ENCODE measurements at places on chromosomes 7 and 10. TPM values are rescaled to one million over a fixed set of nuclear protein-coding genes. Genes with fewer than 3 reads are reported as not detected.

The ATOH7 gene
- polyA plus RNA-seq, result not detected

DNA sequence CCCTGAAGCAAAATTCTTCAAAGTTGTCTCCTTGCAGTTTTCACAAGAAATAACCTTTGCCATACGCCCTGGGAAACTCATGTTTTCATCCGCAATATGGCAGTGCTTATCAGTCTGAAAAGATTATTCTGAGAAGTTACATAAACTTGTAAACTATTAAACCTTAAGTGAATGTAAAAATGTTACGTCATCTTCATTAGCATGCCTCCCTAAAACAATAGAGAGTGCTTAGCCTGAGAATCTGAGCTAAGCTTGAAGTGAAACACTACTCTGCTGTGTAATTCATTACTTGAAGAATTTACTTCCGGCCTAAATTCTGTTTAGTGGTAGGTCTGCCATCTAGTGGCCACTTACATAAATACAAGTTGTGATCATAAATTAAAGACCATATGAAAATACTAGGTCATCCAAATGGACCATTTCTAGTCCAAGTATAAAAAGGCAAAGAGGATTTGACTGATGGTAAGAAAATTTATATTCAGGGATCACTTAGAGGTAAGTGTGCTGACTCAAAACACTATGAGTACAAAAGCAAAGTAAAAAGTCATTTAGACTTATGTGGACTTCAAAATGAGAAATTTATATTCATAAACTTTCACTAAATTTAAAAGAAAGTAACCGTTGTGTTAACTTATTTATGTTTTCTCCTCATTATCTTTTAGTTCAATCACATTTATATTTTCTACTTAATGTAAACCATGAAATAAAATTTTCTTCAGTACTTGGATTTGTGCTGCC, 745.1 kb upstream of the LRRTM3 start:
- no peak overlapping the region for H3K4me3 ChIP-seq
- H3K36me3 ChIP-seq, result no peaks in the 10 kb centered on the region
- peak; percentile 11 for DNase-seq
- no peaks in the 10 kb centered on the region for H3K27me3 ChIP-seq

DNA sequence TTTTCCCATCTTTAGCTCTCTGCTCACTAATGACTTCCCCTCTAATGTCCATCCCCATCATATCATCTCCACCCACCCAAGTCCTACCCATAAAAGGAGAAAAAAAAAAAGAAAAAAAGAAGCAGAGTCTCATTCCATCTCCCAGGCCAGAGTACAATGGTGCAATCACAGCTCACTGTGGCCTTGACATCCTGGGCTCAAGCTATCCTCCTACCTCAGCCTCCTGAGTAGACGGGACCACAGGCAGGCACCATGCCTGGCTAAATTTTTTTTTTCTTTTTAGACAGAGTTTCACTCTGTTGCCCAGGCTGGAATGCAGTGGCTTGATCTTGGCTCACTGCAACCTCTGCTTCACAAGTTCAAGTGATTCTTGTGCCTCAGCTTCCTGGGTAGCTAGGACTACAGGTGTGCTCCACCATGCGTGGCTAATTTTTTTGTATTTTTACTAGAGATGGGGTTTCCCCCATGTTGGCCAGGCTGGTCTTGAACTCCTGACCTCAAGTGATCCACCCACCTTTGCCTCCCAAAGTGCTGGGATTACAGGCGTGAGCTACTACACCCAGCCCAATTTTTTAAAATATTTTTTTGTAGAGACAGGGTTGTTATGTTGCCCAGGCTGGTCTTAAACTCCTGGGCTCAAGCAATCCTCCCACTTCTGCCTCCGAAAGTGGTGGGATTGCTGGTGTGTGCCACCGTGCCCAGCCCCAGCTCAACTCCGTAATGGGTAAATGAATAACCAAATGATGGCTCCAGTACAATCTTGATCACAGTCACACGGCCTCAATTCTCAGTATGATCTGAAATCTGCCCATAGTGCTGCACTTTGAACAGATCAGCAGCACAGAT, 24.6 kb upstream of the SGMS1 start:
- H3K4me1 ChIP-seq, result peaks cover 5% of the 10 kb centered on the region
- H3K36me3 ChIP-seq, result no peaks in the 10 kb centered on the region
- no peaks in the 10 kb centered on the region for H3K27me3 ChIP-seq
- no peak for DNase-seq
- H3K27ac ChIP-seq, result no peak overlapping the region
- H3K4me3 ChIP-seq, result no peak overlapping the region

GRCh38 chr10:68900427-68901104, 549 bp upstream of the DDX50 start:
- DNase-seq, result no peak
- H3K27ac ChIP-seq, result peak overlapping the region; percentile 95

DNA sequence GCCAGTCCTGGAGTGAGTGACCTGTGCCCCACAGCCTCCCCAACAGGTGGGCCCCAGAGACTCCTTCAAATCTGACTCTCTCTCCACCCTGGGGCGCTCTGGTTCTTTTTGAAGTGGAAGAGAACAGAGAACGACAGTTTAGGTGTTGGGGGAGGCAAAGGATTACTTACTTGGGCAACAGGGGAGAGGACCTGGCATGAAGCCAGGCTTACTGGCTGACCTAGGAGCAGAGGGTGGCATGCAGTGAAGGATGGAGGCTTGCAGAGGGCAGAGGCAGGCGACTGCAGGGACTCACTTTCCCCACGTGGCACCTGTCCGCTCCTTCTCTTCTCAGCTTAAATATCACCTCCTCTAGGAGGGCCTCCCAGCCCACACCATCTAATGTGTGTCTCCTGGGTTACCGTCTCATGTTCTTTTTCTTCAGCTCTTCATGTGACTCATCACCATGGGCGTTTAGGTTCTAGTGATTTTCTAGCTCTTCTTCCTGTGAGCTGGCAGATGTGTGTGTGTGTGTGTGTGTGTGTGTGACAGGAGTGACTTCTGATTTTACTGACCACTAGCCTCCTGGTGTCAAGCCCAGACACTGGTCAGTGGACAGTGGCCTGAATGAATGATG, 15.5 kb downstream of the LZTS2 start:
- H3K36me3 ChIP-seq, result no peaks in the 10 kb centered on the region
- peaks cover 2% of the 10 kb centered on the region for H3K27me3 ChIP-seq
- peaks cover 5% of the 10 kb centered on the region for H3K4me1 ChIP-seq
- DNase-seq, result no peak
- no peak overlapping the region for H3K4me3 ChIP-seq

GRCh38 chr10:110134917-110135316, 72.5 kb upstream of the MXI1 start:
- no peak overlapping the region for H3K27ac ChIP-seq
- no peak for DNase-seq
- peaks cover 14% of the 10 kb centered on the region for H3K4me1 ChIP-seq
- no peaks in the 10 kb centered on the region for H3K27me3 ChIP-seq
- H3K4me3 ChIP-seq, result no peak overlapping the region
- H3K36me3 ChIP-seq, result peaks cover 46% of the 10 kb centered on the region

GRCh38 chr10:44567471-44567870, 182.6 kb upstream of the CXCL12 start:
- H3K36me3 ChIP-seq, result no peaks in the 10 kb centered on the region
- no peaks in the 10 kb centered on the region for H3K4me1 ChIP-seq
- H3K27ac ChIP-seq, result no peak overlapping the region
- DNase-seq, result no peak
- H3K4me3 ChIP-seq, result no peak overlapping the region

DNA sequence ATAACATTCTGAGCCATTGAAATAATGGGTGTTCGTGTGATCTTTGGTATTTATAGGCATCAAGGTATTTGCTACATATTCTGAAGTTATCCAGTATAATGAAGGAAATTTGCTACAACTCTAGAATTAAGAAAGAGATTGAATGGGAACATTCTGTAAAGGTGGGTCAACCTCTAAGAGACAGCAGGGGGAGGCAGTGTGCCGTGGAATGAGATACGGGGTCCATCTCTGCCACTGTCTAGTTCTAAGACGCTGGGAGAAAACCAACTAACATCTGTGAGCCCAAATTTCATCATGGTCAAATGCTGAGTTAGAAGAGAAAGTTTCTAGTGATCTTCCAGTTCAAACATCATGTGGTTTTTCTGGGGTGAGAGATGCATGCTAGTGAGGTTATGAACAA, 368.9 kb downstream of the SORCS1 start:
- no peaks in the 10 kb centered on the region for H3K27me3 ChIP-seq
- H3K4me3 ChIP-seq, result no peak overlapping the region
- no peaks in the 10 kb centered on the region for H3K36me3 ChIP-seq
- H3K4me1 ChIP-seq, result no peaks in the 10 kb centered on the region
- DNase-seq, result no peak

DNA sequence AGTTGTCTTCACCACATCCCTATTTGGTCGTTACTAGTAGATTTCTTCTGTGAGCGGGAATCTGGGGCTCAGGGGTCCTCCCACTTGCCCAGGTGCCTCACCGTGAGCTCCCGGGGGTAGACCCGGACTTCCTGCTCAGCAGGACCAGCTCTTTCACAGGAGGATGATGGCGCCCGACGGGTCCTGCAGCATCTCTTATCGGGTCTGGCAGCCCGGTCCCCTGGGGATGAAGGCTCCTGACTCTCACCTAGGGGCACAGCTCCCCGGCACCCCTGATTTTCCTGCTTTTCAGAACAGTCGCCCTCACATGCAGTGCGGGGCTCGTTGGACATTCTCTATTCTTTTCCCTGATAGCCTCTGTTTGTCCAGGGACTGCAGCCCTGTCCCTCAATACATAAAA, 33.0 kb upstream of the SHH start:
- no peaks in the 10 kb centered on the region for H3K36me3 ChIP-seq
- H3K27ac ChIP-seq, result no peak overlapping the region
- no peaks in the 10 kb centered on the region for H3K4me1 ChIP-seq
- no peak overlapping the region for H3K4me3 ChIP-seq

The LRIT1 gene
- polyA plus RNA-seq, result not detected

DNA sequence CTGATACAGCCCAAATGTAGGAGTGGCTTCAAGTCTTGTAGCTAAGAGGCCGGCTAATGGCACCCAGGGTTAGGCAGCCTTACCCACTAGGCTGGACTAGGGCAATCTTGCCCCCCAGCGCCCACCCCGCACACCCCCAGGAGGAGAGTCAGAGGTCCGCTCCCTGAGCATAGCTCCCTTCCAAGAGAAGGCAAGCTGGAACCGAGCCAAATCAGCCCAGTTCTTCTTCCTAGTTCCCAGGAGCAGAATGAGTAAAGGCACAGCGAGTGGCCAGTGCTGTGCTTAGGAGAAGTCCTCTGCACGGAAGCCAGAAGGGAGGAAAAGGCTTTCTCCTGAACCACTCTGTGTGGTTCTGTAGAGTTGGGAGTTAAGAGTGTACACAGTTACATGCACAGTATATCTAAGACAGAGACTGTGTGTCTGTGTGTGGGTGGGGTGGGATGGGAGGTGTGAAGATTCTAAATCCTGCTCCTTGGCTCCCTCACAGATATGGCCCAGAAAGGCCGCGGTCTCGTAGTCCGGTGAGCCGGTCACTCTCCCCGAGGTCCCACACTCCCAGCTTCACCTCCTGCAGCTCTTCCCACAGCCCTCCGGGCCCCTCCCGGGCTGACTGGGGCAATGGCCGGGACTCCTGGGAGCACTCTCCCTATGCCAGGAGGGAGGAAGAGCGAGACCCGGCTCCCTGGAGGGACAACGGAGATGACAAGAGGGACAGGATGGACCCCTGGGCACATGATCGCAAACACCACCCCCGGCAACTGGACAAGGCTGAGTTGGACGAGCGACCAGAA, 59.7 kb upstream of the PDCD4 start:
- H3K4me3 ChIP-seq, result no peak overlapping the region
- H3K4me1 ChIP-seq, result no peaks in the 10 kb centered on the region
- H3K36me3 ChIP-seq, result no peaks in the 10 kb centered on the region
- DNase-seq, result no peak

- peaks cover 8% of the 10 kb centered on the region for H3K4me1 ChIP-seq
- no peak overlapping the region for H3K4me3 ChIP-seq
- H3K27me3 ChIP-seq, result no peaks in the 10 kb centered on the region
- H3K36me3 ChIP-seq, result no peaks in the 10 kb centered on the region
Measured at GRCh38 chr7:155293721-155294510, 3.8 kb upstream of the INSIG1 start.

DNA sequence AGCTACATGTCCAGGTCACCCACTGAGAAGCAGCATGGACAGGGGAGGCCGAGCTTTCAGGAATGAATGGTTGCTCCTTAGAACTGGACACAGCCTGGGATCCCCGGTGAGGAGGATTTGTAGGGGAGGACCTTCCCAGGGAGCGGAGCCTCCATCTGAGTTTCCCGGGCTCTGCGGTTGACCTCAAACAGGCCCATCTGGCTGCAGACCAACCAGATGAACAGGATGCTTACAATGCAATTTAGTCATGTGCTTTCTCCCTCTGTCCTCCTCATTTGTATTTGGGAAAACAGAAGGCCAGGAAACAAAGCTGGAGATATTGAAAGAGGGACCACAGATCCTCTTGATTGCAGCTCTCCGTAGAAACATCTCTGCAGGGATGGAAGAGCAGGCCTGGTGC, 104.8 kb downstream of the EMX2 start:
- H3K36me3 ChIP-seq, result no peaks in the 10 kb centered on the region
- H3K4me3 ChIP-seq, result no peak overlapping the region
- DNase-seq, result no peak
- H3K27me3 ChIP-seq, result no peaks in the 10 kb centered on the region
- no peak overlapping the region for H3K27ac ChIP-seq

All from naive thymus-derived CD4-positive, alpha-beta T cell (primary cell).